ENCODE measurements at places on chromosomes 12 and 14.

DNA sequence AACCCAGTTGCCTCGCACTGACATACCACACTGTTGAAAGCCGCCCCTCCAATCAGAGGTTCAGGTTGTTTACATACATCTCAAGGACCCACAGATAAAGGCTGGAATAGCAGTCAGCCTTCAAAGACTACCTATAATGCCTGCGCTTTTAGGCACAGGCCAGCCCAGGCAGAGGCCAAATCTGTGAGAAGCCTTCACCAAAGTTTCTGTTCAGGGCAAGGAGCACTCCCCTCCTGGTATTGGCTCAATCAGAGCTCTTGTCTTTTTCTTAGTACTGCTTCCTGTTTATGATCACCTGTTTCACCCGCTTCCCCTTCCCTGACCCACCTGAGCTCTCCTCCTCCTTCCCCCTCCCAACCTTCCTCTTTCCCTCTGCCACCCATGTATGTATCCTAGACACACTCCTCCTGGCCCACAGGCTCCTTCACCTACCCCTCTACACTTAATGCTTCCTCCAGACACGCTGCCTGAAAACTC lies 34.8 kb downstream of the DUSP16 start:
- DNase-seq, result no peak

GRCh38 chr14:69852531-69853321 lies 26.5 kb upstream of the SMOC1 start:
- no peak for DNase-seq

DNA sequence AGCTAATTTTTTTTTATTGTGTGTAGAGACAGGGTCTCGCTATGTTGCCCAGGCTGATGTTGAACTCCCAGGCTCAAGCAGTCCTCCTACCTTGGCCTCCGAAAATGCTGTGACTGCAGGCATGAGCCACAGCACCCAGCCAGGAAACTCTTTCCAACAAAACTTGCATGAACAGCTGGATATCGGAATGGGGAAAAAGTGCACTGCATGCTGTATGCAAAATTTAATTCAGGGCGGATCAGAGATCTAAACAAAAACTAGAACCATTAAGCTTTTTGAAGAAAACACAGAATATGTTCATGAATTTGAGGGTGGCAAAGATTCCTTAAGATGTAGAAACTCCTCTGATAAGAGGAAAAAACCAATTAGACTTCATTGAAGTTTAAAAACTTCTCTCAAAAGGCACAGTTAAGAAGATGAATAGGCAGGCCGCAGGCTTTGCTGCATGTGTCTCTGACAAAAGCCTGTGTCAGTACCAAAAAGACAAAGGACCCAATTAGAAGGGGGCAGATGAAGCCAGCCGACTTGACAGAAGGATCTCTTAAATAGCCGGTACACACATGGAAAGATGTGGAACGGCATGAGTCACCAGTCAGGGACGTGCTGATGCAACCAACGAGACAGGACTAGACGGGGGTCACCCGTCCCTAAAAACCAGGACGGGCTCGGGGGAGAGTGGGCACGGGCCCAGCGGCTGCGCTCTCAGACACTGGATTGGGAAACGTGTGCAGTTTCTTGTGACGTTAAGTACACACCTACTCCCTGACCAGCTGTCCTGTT lies 34.8 kb upstream of the MMP17 start:
- peak; percentile 31 for DNase-seq

DNA sequence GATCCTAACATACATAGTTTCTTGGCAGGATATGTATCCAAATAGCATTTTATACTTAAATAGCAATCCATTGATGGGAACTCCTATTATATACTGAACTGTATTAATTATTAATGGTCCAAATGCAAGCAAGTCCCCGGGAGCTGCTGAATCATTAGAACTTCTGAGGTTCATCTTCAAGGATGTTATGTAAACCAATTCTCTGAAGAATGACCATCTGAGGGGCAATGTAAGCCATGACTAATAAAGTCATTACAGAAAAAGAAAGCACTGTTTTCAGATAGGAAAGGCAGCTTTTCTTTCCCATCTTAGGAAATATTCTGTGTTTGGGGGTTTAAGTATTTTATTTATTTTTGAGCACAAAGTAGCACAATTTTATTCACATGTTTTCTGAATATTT lies 166.1 kb upstream of the SLC16A7 start:
- DNase-seq, result peak; percentile 41

DNA sequence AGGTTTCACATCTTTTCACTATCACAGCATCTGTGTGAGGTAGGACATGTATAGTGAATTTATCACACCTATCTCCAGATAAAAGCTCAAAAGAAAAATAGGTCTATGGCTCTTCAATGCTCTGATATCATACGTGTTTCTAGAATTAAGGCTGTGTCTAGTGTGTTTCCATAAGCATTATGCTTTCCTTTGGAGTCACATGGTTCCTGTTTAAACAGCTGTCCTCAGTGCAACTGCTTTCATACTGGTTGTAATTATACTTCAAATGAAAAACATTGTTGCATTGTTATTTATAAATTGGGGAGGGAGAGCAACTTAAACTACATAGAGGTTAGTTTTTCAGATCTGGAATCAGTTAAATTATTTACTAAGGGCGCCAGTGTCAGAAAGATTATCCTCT lies 151.6 kb downstream of the SYT1 start:
- no peak for DNase-seq

DNA sequence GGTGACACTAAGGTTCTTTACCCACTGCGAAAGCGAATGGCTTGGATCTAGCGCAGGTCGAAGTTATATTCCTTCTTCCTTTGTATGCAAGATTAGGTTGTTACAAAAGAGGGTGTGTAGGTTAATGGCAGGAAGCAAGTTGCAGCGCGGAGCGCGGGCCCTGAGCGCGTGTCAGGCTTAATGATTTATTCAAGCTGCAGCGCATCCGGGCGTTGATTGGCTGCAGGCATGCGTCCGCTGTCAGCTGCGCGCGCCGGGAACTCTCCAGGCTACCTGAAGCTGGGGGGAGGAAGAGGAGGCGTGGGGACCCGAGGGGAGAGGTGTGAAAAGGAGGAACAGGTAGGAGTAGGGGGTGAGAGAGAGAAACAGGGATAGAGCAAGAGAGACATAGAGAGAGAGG lies 7.4 kb downstream of the ASCL1 start:
- no peak for DNase-seq

GRCh38 chr12:47943623-47944340 lies 19.6 kb upstream of the TMEM106C start:
- no peak for DNase-seq

- no peak for DNase-seq
These were observed 189.6 kb upstream of the SOX5 start for GRCh38 chr12:24139035-24139434.

DNA sequence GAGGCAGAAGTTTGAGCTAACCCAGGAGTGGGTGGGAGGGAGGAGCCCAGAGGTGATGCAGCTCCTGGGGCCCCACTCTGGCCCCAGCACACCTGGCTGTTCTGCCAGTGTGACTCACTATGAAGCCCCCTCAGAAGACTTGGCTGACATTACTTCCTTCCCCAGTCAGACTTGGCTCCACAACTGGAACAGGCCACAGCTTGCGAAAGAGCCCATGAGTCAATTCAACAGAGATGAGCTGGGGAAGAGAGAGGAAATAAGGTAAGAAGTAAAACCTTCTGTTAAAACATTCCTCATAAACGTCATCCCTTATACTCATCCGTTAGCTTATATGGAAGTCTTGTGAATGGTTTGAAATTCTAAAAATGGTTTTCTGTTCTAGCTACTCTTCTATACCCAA lies 245.9 kb downstream of the ADAMTS20 start:
- DNase-seq, result peak; percentile 94

DNA sequence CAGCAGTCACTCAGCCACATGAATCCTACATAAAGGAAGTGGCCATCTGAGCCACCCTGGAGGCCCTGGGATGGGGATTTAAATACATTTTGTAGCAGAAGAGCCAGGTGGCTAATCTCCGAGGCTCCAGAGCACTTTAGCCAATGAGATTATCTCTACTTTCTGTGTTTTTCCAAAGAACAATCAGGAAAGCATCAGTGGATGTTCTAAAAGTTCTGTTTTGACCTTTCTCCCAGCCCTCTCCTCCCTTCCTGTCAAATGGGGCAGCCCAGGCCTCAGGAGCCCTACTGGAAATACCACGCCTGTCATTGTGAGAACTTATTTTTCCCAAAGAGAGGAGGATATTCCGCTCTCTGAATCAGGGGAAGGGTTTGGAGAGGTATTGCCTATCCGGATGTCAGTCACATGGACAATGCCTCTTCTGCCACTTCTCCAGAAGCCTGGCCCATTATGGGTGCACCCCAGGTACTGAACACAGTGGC lies 336.8 kb upstream of the FKBP4 start:
- no peak for DNase-seq
